ENCODE measurements at places on chromosomes 12 and 14.

DNA sequence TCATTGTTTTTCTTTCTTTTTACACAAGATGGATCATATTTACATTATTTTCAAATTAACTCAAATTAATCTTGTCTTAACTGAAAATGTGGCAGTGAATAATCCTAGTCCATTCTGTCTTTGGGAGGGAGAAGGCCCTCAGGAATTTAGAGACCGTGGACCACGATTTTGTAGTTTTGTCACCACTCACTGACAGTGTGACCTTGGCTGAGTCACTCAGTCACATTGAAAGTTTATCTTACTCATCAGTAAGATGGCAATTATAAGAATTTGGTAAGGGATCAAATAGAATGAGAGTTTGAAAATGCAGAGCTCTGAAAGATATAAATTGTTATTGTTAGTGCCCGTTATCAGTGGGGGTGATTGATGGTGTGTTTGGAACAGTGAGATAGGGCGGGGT, 16.4 kb downstream of the FOXJ2 start:
- DNase-seq, result no peak

DNA sequence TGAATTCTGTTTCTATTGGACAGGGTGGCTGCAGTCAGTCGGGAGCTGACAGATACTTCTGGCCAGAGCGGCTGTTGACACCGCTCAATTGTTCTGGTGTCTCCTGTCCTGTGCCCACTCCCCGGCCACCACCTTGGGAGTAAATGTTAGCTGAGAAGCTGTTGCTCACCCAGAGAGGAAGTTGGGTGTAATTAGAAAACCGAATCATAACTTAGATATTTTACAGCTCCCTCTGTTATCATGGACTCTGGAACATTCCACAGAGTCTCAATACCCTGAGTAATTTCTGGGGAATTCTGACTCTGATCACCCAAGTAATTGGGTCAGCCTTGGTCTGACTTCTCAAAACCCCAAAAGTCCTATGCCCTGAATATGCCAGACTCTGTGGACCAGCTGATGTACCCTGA, 58.3 kb upstream of the RFLNA start:
- no peak for DNase-seq

GRCh38 chr12:123828854-123829547, 66.9 kb downstream of the DNAH10 start:
- DNase-seq, result no peak

DNA sequence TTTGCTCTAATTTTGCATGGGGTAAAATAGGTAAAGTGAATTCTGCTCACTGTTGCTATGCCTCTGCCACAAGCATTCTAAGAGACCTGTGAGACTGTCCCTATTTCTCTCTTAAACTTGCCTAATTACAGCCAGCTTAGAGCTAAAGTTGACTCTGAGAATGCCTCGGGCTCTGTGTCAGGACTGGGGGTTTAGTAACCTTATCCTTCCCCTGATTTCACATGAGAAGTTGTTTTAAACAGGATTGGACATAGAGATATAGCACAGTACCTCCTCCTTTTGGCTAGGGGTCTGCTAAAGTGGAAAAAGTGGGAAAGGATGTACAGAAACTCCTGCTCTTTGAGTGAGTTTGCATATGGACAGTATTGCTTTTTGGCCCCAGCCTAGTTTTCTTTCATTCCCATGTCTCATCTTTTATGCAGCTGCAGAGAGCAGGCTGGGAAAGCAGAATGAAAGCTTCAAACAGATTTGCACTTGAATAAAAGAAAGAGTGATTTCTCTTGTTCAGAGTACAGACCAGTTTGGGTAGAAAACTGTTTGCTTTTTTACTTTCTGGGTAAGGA, 122.0 kb downstream of the RAD51B start:
- DNase-seq, result no peak

DNA sequence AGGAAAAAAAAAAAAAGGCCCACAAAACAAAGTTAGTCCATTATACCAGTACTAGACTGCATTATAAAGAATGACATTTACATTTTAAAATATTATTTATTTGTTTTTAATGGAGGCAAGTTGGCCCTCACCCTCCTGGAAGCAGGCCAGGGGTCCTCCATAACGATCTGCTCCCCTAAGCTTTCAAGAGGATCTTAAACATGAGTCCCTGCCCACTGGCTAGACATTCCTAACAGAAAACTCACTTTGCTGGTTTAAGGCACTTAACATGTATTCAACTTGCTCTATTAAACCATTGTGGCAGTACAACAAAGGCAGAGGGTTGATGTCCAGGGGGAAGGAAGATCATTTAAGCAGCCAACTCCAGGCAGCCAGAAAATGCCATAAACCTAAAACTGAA, 111.4 kb downstream of the STXBP6 start:
- no peak for DNase-seq

DNA sequence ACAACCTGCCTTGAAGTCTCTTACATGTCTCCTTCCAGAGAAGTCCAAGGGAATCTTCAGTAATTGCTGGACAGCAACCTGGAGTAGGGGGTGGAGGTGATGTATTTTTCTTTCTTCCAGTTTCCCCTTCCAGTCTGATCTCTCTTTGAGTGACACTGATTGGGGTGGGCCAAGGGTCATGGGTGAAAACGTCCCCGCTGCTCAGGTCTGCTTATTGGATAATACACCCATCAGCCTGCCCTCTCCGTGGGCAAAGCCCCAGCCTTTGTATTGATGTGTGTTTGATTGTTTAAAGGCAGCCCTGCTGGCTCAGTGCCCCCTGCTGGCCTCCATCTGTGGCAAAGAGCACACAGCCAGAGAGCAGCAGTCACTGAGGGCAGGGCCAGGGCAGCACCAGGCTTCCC, 35.7 kb upstream of the ATP2A2 start:
- DNase-seq, result no peak

DNA sequence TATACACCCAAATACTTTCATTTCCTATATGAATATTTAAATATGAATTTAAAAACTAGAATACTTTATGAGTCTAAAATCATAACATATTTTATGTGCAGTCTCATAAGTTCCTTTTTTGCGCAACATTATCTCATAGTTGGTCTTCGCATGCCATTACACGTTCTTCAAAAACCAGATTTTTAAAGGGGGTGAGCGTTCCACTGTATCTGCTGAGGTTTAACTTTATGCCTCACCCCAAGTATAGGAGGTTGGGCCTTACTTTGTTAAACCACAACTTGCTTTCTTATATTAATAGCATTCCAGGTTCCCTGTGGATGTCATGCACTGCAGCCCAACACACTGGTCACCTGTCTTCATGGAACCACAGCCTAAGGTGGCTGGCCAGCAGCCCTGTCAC, 118.6 kb downstream of the APAF1 start:
- DNase-seq, result no peak

DNA sequence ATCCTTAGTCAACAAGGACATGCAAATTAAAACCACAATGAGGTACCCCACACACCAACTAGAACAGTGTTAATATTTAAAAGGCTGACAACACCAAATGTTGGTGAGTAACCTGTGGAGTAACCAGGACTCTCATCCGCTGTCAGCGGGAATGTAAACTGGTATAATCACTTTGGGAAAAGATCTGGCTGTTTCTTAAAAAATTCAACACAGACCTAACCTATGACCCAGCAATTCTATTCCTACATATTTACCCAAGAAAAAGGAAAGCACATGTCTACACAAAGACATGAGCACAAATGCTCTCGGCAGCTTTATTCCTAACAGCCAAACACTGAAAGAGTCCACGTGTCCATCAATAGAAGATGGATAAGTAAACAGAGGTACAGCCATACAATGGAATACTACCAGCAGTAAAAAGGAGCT, 26.6 kb downstream of the NRDE2 start:
- no peak for DNase-seq

DNA sequence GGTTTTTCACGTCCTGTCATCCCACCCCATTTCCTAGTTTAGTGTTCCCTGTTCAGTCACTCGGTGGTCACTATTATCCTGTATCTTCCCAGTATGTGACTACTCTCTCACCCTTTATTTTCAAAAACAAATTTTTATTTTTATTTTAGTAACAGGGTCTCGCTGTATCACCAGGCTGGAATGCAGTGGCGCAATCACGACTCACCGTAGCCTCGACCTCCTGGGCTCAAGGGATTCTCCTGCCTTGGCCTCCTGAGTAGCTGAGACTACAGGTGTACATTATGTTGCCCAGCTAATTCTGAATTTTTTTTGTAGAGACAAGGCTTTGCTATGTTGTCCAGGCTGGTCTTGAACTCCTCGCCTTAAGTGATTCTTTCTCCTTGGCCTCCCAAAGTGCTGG, 20.1 kb upstream of the PRICKLE1 start:
- DNase-seq, result no peak

GRCh38 chr14:37546621-37547447, 48.2 kb downstream of the FOXA1 start:
- peak; percentile 86 for DNase-seq

DNA sequence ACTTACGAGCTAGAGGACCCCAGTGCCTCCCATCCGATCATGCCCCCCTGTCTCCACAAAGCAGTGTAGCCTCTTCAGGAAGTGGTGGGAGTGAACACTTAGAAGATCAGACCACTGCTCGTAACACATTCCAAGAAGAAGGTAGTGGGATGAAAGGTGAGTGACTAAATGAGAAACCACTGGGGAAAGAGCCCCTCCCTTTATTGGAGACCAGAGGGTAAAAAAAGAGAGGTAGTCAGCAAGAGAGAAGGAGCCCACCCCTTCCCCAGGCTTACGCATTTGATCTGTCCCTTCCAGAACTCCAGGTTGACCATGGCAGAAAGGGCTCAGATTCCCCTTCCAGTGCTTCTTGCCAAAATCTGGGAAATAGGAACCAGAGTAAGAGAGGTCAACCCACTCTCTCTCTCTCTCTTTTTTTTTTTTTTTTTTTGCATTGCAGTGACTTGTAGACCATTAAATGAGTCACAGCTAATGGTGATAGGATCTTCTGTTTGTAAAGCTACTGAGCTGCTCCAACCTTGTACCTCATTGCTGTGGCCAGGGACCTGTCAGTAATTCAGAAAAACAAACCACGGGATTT, 165.4 kb downstream of the GCH1 start:
- peak; percentile 1 for DNase-seq

- DNase-seq, result no peak
Observed at GRCh38 chr12:108299516-108299915, 39.6 kb downstream of the CMKLR1 start.

GRCh38 chr12:78885466-78885865, 20.9 kb downstream of the SYT1 start:
- no peak for DNase-seq

- no peak for DNase-seq
Observed at GRCh38 chr14:70139384-70139783, 49.4 kb downstream of the SLC8A3 start.

- no peak for DNase-seq
Observed at GRCh38 chr14:96826818-96827217, 29.6 kb downstream of the VRK1 start.

DNA sequence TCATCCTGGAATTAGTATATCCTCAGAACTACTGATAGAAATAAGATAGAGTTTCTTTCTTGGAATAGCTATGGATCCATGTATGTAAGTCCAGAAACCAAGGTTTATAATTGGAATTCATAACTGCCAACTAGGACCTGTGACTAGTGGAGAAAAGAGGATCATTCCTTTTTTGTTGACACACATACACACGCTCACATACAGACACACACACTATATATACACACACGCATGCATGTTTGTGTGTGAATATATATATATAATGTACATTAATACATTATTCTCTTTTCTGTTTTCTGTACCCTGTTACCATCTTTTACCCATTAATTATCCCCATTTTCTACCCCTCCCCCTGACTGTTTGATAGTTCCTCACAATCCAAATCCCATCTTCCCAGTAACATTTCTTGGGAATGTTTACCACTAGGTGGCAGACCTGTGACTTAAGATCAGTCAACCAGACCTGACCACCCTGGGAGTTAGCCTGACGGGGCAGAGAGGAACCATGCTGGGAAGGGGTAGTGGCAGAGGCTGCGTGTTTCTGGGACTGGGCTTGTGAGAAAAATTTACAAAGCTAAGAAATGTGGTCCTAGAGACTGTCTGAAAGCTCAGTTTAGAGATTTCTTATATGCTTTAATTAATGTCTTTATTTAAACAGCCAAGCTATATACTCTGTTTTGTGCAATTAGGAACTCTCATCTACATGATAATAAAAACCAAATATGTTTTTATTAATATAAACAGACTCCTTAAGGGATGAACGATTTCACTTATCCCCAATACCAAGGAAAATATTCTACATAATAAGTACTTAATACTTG, 308.0 kb downstream of the PPFIA2 start:
- peak; percentile 73 for DNase-seq

DNA sequence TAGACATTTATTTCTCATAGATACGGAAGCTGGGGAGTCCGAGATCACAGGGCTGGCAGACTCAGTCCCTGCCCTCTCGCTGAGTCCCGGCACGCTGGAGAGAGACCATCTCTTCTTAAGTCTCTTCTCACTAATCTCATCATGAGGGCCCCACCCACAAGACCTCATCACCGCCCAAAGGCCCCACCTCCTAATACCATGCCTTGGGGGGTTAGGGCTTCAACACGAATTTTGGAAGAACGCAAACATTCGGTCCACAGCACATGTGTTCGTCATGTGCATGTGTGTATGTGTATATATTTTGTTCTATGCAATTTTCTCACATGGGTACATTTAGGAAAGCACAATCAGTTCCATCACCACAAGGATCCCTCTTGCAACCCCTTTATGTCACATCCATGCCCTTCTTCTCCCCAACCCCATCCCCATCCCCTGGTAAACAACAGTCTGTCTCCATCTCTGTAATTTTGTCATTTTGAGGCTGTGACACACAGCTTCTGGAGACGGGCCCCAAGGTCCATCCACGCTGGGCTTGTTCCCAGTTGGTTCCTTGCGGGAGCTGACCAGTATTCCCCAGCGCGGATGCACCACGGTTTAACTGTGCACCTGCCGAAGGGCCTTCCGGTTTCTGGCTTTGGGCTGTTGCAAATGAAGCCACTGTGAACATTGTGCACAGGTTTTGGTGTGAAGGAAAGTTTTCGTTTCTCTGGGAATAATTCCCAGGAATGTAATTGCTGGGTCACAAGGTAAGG, 317.5 kb upstream of the DIO3 start:
- no peak for DNase-seq

DNA sequence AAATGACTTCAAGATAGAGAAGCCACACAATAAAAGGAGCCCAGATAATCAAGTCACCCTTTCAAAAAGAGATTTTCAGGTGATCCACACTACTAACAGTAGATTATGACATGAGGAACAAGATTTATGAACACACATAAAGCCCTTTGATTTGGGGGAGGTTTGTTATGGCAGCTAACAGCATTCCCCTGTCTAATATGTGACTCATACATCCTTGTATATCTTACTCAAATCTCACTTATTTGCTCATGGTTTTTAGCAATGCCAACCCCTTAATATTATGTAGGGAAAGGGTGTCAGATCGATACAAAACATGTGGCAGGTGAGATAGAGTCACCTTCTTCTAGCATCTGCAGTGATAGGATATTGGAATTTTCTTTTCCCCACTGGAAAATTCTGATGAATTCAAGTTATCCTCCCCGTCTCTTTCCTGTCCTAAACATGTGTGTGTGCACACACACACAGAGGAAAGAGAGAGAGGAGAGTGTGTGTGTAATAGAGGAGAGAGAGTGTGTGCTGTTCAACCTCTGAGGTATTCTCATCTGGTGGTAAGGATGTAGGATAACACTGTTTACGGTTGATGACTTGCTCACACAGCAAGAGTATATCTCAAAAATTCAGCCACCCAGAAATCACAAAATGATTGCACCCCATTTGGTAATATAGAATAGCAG, 319.9 kb downstream of the KCNC2 start:
- DNase-seq, result peak; percentile 85
